Activated CD4-positive, CD25-positive, alpha-beta regulatory T cell treated with anti-CD3 and anti-CD28 coated beads, Interleukin-2, amount 50 U/mL, for 24 hours (primary cell): ENCODE measurements at places on chromosomes 2 and 18.

DNA sequence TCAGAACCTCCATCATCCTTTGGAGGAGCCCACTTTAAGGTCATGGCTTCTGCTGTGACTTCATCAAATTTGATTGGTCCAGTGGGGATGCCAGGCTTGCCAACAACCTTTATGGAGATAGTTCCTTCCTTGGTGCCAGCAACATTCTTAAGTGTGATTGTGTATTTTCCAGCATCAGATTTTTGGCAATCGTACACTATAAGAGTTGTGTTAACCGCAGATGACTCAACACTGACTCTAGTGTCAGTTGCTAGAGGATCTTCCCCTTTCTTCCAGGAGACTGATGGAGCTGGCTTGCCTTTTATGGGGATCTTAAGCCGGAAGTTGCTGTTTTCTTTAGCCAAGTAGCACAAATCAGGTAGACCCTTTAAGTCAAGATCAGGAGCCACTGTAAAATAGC is 98.7 kb downstream of the PLEKHA3 start:
- ATAC-seq: no peak

DNA sequence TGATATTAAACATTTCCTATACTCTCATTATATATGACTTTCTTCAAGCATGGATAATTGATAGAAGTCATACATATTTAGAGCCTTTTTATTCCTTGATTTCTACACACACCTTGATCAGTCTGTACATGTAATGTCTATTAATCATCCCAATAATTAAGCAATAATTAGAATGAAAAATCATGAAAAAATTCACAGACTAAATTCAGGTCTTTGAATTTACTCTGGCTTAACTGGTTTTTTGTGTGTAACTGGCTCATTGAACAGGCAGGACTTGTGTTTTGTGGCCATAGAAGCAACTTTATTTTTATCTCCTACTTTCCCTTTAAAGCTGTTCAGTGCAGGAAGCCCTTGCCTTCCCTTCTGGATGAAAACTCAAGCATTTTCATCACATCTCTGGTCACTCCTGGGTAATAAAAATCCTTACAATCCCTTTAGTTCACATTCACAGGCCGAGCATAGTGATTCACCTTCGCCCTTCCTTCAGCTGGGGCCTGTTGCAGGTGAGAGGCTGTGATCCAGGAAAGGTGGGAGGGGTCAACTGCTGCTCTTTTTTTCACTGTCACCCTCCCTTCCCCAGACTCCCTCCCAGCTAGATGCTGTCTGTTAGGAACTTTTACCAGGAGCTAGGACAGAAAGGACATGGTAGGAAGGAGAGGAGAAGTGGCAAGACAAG is 58.0 kb upstream of the ITSN2 start:
- no peak for ATAC-seq

DNA sequence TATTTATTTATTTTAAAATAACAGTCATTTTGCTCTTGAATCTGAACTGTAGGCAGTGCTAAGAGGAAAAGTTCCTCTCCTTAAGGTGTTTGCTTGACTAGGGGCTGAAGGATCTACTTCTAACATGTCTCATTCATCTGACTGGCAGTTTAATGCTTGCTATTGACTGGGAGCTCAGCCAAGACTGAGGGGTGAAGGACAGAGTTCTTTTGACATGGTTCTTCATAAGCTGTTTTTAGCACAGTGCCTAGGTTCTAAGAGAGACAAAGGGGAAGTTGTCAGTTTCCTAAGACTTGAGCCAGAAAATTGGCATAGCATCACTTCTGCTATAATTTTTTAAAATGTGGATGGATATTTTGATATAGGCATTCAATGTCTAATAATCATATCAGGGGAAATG is 73.0 kb downstream of the COMMD1 start:
- ATAC-seq: no peak

DNA sequence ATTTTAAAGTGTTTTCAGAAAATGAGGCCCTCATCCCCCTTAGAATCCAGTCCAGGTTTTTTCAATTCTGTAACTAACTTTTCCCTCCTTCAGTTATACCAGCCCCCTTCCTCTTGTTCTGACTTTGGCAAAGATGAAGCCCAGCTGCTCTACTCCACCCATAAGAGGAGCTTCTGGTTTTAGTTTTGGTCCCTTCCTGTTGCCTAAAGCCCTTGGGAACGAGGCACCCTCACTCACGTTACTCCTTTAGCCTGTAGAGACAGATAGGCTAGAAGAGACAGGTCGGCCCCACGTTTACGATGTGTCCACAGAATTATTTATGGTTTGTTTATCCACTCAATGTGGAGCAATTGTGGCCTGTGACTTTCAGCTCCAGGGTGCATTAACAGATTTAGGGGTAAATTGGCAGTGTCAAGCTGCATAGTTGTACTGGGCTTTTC is 454.2 kb upstream of the TNP1 start:
- no peak for ATAC-seq

DNA sequence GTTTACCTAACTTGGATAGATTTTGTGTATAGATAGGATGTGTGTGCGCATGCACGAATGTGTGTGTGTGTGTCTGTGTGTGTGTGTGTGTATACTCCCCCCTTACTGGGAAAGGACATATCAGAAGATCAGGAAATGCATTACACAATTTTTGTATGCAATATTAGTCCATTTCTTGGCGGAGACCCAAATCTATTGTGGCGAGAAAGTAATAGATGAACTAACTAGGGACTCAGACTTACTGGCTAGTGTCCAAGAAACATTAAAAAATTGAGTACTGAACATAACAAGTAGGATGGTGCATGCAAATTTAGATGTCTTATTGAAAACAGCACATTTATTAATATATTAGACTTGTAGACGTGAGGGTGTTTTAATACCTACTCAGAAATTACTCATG is 1036.5 kb upstream of the FANCL start:
- no peak for ATAC-seq

- no peak for ATAC-seq
Measured at GRCh38 chr2:108417254-108417653, 31.8 kb upstream of the GCC2 start.

GRCh38 chr2:239625971-239626734 is 225.3 kb upstream of the HDAC4 start:
- no peak for ATAC-seq

GRCh38 chr2:241310917-241311566 is 4.4 kb downstream of the HDLBP start:
- ATAC-seq: no peak

DNA sequence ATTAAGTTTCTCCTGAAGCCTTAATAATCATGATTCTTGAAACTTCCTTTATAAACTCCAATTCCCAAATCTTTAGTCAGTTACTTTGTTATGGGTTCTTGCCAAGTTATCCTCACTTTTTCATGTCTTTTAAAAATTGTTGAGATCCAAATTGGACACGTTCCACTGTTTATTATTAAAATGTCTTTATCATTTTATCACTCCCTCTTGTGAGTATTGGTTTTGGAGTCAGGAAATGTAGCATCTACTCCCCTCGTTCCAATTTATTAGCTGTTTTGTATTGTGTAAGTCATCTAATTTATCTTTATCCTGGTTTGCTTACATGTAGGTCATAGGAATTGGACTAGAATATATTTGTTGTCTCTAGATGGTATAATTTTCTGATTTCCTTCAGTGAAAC is 213.1 kb upstream of the SLC39A10 start:
- ATAC-seq: no peak

DNA sequence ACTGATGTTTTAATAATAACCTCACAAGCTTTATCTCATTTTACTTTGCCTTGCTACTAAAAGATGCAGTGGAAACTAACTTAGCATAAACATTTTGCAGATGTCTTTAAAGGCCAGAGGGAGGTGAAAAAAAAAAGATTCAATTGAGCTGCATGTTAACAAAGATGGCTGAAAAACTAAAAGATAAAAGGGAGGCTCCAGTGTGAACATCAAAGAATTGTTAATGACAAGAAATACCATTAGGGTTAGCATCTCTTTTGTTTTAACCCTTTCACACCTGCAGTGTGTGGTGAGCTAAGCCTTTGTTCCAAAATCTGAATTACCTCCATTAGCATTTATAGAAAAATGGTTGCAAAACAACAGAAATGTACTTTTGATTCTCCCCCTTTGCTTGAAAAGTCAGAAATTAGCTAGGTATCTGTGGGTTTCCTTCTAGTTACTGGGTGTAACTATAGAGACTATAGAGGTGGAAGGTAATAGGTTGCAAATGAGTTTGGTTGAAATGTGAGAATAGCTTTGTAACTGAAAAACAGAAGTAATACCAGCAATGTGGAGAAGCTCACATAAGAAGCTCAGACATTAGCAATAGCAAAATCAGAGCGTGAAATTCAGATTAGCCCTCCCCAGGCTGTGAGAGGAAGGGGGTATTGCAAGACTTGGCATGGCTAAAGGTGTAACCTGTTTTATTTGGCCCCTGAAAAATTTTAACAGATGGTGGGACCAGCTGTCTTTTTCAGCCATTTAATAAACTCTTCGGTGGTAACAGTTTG is 34.8 kb upstream of the SP5 start:
- no peak for ATAC-seq

DNA sequence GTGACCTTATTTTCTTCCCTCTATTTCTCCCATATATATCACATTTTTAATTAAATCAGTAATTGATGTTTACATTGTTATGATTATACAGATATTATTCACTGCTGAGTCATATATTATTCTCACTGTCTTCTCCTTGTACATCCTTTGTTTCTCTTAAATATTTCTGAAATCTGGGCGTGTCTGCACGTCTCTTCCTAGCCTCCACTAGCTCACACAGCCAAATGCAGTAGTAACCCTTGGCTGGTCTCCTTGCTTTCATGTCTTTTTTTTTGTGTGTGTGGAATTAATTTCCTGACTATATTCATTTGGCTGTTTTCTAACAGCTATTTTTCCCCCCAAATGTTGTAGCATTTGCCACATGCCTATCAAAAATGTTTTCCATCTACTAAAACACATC is 15.8 kb downstream of the CCNYL1 start:
- no peak for ATAC-seq

- ATAC-seq: no peak
Measured at GRCh38 chr2:237280229-237280628, 133.7 kb downstream of the COL6A3 start.

DNA sequence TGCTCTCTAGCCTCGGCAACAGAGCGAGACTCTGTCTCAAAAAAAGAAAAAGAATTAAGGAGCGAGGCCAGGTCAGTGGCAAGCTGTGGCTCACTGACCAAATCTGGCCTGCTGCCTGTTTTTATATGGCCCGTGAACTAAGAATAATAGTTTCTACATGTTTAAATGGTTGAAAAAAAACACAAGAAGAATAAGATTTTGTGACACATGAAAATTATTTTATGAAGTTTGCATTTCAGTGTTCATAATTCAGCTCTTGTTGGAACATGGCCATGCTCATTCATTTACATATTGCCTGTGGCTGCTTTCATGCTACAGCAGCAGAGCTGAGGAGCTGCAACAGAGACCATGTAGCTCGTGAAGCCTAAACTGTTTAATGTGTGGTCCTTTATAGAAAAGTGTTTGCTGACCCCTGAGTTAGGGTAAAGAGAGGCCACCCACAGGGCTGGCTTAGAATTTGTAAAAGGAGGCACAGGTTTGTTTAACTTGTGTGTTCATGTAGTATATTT is 59.5 kb downstream of the MFSD6 start:
- ATAC-seq: no peak

DNA sequence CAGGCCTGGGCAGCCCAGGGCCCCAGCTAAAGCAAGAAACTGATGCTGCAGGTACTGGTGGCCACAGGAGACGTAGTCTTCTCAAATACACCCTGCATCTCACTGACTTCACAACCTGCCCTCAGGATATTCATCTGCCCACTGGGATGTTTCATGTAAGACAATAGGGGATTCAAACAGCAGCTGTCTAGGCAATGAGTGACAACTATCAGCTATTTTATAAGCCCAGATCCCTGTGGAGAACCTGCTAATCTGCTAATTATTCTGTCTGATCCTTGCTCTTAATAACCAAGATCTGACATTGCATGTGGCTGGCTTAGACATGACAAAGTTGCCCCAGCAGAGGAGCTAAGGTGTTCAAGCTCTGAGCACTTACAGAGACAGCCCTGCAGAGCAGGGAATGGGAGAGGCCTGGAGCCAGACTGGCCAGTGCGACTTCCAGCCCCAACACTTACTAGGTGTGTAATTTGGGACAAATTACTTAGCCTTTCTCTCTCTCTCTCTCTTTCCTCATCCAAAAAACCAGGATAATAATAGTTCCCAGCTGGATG is 28.6 kb downstream of the SIGLEC15 start:
- ATAC-seq: no peak

- no peak for ATAC-seq
Measured at GRCh38 chr2:121102941-121103340, 182.1 kb downstream of the TFCP2L1 start.

DNA sequence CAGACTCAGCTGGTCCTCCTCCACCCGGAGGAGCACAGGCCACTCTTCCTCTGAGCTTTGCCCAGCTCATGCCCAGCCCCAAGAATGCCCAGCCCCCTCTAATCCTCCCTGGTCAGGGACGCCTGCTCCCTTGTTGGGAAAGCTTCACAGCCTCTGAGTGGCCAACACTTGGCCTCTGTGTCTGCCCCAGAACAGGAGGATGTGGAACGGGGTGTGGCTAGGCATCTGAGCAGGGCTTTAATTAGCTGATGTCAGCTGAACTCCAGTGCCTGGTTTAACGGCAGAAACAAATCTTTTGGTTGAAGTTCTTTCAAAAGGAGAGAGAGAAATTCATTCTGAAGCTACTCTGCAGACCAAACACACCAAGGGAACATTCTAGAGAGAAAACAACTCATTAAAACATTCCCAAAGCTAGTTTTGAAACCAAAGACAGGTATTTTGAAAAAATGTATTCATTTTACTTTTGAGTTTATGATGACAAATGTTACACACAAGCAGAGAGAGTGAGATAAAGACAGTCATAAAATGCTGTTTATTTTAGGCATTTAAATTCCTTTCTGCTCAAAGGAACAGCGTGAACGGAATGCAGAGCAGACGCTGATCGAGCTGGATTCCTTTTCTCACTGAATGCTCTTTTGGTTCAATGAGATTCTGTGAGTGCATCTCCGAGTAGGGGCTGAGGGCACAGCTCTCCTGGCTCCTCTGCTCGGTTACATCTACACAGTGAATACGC is 63.8 kb downstream of the RTP5 start:
- no peak for ATAC-seq

DNA sequence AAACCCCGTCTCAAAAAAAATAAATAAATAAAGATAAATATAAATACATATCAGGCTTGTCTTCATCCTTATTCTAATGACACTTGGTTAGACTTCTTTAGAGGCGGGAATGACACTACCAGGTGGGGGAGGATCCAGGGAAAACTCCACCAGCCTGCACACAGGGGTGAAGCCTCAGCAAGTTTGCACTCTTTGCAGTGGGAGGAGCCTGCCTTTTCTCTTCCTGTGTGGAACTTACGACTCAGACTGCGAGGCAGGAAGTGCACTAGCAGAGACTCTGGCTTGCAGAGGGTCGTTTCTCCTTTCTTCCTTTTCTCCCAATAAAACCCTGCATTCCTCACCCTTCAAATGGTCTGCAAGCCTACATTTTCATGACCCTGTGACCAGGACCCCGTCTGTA is 153.6 kb upstream of the CBLN2 start:
- ATAC-seq: no peak

GRCh38 chr2:240269886-240270285 is 129.4 kb upstream of the OTOS start:
- ATAC-seq: no peak
